ENCODE measurements at places on chromosomes 13 and 19.

DNA sequence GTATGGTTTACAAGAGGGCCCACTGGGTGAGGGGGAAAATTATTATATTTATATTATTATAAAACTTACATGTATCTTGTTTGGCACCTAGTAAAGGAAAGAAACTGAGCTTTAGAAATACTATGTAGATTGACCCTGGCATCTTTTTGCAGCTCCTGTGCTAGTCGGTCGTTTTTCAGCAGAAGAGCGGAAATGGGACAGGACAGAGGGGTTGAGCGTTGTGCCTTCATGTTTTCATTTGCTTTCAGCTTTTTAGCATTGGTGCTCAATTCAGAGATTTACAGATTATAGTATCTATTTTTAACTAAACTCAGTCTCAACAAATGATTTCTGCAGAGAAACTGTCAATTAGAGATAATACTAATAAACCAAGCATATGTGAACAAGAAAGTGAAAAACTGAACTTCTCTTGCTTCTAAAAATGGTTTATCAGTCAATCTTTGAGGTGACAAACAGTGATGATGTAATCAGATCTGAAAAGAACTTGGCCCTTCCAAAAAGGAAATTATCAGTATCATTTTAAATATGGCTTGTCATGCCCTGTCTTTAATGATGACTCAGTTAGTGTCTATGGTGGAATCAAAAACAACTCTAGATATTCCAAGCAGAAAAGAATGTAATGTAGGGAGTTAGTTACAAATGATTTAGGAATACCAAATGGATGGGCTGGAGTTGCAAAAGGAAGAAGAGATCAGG lies 56.9 kb upstream of the KCTD4 start:
- peak; percentile 54 for DNase-seq
- H3K27ac ChIP-seq: peak overlapping the region; percentile 84
- no peaks in the 10 kb centered on the region for H3K27me3 ChIP-seq
- peaks cover 4% of the 10 kb centered on the region for H3K4me1 ChIP-seq

DNA sequence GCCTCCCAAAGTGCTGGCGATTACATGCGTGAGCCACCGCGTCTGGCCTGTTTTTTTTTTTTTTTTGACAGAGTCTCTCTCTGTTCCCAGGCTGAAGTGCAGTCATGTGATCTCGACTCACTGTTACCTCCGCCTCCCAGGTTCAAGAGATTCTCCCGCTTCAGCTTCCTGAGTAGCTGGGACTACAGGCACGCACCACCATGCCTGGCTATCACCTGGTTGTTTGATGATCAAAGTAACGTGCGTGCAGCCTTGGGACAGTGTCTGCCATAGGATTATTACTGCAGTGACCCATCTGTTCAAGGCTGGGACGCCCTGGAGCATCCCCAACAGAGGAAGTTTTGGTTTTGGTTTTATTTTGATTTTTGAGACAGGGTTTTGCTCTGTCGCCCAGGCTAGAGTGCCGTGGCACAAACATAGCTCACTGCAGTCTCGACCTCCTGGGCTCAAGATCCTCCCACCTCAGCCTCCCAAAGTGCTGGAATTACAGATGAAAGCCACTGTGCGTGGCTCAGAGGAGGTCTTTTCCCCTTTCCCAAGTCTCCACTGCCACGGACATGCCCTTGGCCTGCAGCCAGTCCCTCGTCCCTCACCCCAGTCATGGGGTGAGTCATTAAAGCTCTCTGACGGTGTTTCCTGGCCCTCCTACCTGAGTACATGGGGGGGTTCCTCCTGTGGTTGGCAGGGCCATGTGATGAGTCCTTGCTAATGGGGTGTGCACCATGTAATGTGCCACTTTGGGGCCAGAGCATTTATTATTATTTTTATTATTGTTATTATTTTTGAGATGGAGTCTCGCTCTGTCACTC lies 65.6 kb downstream of the IER2 start:
- no peak overlapping the region for H3K27ac ChIP-seq
- no peaks in the 10 kb centered on the region for H3K4me1 ChIP-seq

GRCh38 chr13:113598481-113598880 lies 13.9 kb downstream of the TFDP1 start:
- H3K4me3 ChIP-seq: no peak overlapping the region
- H3K27ac ChIP-seq: no peak overlapping the region
- H3K27me3 ChIP-seq: no peaks in the 10 kb centered on the region
- no peak for DNase-seq

GRCh38 chr19:28500982-28501630 lies 711.8 kb downstream of the UQCRFS1 start:
- no peak overlapping the region for H3K4me3 ChIP-seq
- no peaks in the 10 kb centered on the region for H3K27me3 ChIP-seq
- H3K27ac ChIP-seq: no peak overlapping the region
- no peaks in the 10 kb centered on the region for H3K36me3 ChIP-seq
- no peak for DNase-seq
- H3K4me1 ChIP-seq: no peaks in the 10 kb centered on the region

- H3K27me3 ChIP-seq: no peaks in the 10 kb centered on the region
- DNase-seq: no peak
- no peak overlapping the region for H3K4me3 ChIP-seq
- no peak overlapping the region for H3K27ac ChIP-seq
These were observed 400.2 kb downstream of the SLITRK5 start for GRCh38 chr13:88071371-88071770.

DNA sequence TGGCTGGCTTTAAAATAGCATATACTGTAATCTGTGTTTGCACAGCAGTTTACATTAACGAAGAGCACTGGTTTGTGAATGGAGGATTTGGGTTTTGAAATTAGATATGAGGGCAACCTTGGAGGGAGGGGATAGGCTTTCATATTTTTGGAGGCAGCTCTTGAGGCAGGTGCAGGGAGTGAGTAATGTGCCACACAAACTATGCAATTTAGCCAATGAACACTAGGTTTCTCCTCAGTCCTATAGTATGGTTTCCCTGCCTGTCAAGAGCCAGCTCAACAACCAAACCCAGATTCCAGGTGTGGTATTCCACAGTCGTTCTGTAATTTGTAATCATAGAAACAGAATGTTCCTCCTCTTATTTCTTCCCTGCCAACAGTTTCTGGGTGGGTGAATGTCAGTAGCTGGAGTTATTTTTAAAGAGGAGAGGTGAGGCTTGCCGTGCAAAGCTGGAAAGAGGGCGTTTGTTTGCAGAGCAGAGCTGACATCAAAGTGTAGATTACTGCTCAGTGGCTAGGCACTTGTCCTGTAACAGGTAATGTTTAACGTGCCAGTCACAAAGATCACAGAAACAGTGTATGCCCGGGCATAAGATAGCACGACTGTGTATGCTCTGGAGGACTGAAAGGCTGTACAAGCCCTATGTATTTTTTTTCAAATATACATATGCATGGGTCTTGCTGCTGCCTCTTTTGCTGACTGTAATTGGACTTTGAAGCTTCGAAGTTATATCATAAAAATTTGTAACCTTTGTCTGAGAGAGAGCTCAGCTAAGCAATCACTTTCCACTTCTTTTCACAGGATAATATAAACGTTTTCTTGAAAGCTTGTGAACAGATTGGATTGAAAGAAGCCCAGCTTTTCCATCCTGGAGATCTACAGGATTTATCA lies 124.2 kb downstream of the LMO7 start:
- no peak overlapping the region for H3K4me3 ChIP-seq
- H3K27me3 ChIP-seq: no peaks in the 10 kb centered on the region
- DNase-seq: peak; percentile 33
- peak overlapping the region; percentile 15 for H3K27ac ChIP-seq
- H3K4me1 ChIP-seq: peaks cover 21% of the 10 kb centered on the region

DNA sequence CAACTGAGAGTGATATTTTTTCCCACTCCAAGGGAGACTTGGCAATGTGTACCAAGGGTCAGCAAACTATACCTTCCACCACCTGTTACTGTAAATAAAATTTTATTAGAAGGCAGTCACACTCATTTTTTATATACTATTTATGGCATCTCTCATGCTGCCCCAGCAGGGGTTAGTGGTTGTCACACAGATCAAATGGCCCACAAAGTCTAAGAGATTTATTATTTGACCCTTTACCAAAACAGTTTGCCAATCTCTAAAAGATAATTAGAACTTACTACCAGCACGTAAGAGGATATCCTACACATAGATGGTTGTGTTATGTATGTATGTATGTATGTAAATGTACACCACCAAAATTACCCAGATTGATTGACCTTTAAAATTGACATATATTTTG lies 185.1 kb downstream of the PRR20E start:
- no peak overlapping the region for H3K27ac ChIP-seq
- no peak for DNase-seq
- H3K4me3 ChIP-seq: no peak overlapping the region

GRCh38 chr13:108830916-108831315 lies 201.5 kb downstream of the MYO16 start:
- H3K36me3 ChIP-seq: no peaks in the 10 kb centered on the region
- no peaks in the 10 kb centered on the region for H3K27me3 ChIP-seq
- H3K4me1 ChIP-seq: peaks cover 4% of the 10 kb centered on the region
- H3K4me3 ChIP-seq: no peak overlapping the region
- H3K27ac ChIP-seq: no peak overlapping the region
- no peak for DNase-seq

DNA sequence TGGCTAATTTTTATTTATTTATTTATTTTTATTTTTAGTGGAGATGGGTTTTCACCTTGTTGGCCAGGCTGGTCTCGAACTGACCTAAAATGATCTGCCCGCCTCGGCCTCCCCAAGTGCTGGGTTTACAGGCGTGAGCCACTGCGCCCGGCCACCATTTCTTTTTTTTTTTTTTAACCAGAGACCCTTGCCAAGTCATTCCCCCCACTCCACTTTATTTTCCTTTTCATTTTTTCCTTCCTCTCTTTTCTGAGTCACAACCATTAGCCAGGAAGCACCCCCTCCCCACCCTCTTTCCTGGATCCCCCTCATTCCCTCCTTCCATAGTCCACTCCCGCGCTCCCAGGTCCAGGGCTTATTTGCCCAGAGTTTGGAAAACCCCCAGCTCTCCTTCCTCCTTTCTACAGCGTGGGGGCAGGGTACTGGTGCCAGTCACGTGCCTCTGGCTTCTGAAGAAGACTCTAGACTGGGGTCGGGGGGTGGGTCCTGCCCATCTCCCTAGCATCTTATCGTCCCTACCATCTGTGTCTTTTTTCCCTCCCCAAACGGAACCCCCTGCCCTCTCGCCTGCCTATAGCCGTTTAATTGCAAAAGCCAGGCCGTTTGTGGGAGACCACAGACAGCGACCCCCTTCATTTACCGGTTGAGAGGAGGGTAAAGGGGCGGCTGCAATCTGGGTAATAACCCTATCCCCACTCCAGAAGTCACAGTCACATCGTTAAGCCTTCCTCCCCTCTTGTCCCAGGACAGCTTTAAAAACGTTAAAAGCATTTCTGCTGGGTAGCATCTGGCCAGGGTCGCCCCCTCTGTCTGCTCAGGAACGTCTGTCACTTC lies 1.1 kb upstream of the CALR start:
- peak overlapping the region; percentile 66 for H3K27ac ChIP-seq
- peak overlapping the region; percentile 54 for H3K4me3 ChIP-seq
- peaks cover 19% of the 10 kb centered on the region for H3K4me1 ChIP-seq
- DNase-seq: no peak
- no peaks in the 10 kb centered on the region for H3K27me3 ChIP-seq
- peaks cover 27% of the 10 kb centered on the region for H3K36me3 ChIP-seq

GRCh38 chr13:48655291-48655690 lies 1.6 kb downstream of the CYSLTR2 start:
- peaks cover 17% of the 10 kb centered on the region for H3K27me3 ChIP-seq
- no peaks in the 10 kb centered on the region for H3K4me1 ChIP-seq
- H3K4me3 ChIP-seq: no peak overlapping the region
- H3K36me3 ChIP-seq: no peaks in the 10 kb centered on the region
- no peak for DNase-seq

DNA sequence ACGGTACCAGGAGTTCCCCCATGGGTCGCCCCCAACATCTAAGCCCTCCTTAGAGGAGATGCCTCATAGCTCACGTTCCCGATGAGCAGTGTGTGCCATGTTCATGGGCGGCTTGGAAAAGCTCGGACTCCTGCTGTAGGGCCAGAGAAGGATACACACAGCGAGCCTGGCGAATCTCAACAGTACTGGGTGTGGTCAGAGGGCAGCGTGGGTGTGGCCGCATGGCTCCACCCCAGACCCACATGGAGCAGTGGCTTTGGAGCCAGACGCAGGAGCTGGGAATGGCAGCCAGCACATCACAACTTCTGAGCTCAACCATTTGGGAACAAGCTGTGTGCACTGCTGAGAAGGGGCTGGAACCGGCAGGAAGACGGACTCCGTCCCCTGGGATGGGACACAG lies 15.6 kb downstream of the CAPS start:
- peaks cover 74% of the 10 kb centered on the region for H3K36me3 ChIP-seq
- H3K4me1 ChIP-seq: peaks cover 19% of the 10 kb centered on the region
- no peaks in the 10 kb centered on the region for H3K27me3 ChIP-seq
- H3K27ac ChIP-seq: no peak overlapping the region
- no peak overlapping the region for H3K4me3 ChIP-seq

- no peak overlapping the region for H3K27ac ChIP-seq
- no peaks in the 10 kb centered on the region for H3K4me1 ChIP-seq
- H3K36me3 ChIP-seq: no peaks in the 10 kb centered on the region
- no peak overlapping the region for H3K4me3 ChIP-seq
These were observed 204.4 kb downstream of the LACC1 start for GRCh38 chr13:44084146-44084545.

- no peaks in the 10 kb centered on the region for H3K36me3 ChIP-seq
- no peak overlapping the region for H3K27ac ChIP-seq
- no peaks in the 10 kb centered on the region for H3K27me3 ChIP-seq
- H3K4me1 ChIP-seq: no peaks in the 10 kb centered on the region
- no peak for DNase-seq
- H3K4me3 ChIP-seq: no peak overlapping the region
These were observed 294.2 kb downstream of the TDRD3 start for GRCh38 chr13:60691268-60691667.

- DNase-seq: peak; percentile 68
- no peaks in the 10 kb centered on the region for H3K4me1 ChIP-seq
- no peak overlapping the region for H3K27ac ChIP-seq
- no peaks in the 10 kb centered on the region for H3K27me3 ChIP-seq
- no peaks in the 10 kb centered on the region for H3K36me3 ChIP-seq
- H3K4me3 ChIP-seq: no peak overlapping the region
These were observed 3.9 kb upstream of the ACOD1 start for GRCh38 chr13:76944456-76944855.

GRCh38 chr13:98309569-98310335 lies 132.7 kb upstream of the RNF113B start:
- peaks cover 12% of the 10 kb centered on the region for H3K36me3 ChIP-seq
- no peak for DNase-seq
- H3K4me1 ChIP-seq: peaks cover 19% of the 10 kb centered on the region
- peak overlapping the region; percentile 25 for H3K27ac ChIP-seq
- no peak overlapping the region for H3K4me3 ChIP-seq

DNA sequence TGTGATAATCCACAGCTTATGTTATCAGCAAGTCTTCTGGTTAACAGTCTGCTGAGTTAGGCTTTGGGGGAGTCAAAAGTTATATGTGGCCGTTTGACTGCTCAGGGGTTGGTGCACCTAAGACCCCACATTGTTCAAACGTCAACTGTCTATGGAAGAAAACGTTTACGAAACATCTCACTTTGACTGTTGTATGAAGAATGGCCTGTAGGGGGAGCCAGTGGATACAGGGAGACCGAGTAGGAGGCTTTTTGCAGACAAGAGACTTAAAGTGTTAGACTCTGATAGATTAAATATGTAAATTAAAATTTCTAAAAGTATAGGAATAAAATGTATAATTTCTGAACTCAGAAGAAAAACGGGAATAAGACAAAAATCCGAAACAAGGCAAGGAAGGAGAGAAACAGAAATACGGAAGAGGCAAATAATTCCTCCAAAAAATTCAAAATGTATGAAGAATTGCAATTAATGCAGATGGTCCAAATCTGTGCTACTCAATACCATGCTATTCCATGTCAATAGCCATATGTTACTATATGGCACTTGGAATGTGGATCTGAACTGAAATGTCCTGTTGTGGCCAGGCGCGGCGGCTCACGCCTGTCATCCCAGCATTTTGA lies 37.8 kb downstream of the TNFSF14 start:
- DNase-seq: peak; percentile 64
- no peaks in the 10 kb centered on the region for H3K27me3 ChIP-seq
- no peak overlapping the region for H3K4me3 ChIP-seq
- no peak overlapping the region for H3K27ac ChIP-seq
- H3K36me3 ChIP-seq: no peaks in the 10 kb centered on the region

All from IMR-90 (cell line).